Stimulated activated naive CD4-positive, alpha-beta T cell (primary cell): ENCODE measurements at places on chromosomes 2 and 18.

GRCh38 chr2:54480025-54480424 lies 23.9 kb downstream of the SPTBN1 start:
- DNase-seq = no peak

GRCh38 chr2:104755026-104755878 lies 98.7 kb upstream of the POU3F3 start:
- no peak for DNase-seq

GRCh38 chr2:161484061-161484460 lies 68.0 kb downstream of the TBR1 start:
- DNase-seq = no peak

GRCh38 chr2:215161301-215161829 lies 22.9 kb upstream of the ABCA12 start:
- DNase-seq = no peak

- DNase-seq = no peak
Measured at GRCh38 chr18:48721312-48721711, 182.5 kb downstream of the CTIF start.

DNA sequence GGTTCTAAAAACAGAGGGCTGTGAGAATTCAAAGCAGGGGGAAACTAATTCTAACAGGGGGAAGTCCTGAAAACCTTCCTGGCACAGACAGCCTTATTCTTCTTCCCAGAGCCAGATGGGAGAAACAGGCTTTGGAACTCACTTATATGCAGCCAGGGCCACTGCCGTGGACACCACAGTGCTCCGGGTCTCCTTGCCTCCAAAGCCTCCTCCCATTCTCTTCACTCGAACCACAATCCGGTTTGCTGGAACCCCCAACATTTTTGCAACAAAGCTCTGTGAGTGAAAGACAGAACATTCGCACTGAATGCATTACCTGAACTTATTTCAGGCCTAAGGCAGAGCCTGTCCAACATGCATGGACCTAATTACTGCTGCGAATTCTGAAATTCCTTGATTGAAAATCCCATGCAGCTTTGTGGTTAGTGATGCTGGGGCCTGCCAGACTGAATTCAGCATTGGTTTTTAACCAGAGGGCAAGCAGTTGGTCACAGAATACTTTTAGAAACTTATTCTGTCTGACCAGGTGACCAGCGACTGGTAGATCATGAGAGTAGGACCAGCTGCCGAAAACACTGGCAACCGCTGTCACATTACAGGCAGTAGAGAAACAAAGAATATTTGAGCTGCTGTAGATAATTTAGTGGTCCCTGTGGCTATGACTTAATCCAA lies 48.6 kb downstream of the XDH start:
- no peak for DNase-seq

DNA sequence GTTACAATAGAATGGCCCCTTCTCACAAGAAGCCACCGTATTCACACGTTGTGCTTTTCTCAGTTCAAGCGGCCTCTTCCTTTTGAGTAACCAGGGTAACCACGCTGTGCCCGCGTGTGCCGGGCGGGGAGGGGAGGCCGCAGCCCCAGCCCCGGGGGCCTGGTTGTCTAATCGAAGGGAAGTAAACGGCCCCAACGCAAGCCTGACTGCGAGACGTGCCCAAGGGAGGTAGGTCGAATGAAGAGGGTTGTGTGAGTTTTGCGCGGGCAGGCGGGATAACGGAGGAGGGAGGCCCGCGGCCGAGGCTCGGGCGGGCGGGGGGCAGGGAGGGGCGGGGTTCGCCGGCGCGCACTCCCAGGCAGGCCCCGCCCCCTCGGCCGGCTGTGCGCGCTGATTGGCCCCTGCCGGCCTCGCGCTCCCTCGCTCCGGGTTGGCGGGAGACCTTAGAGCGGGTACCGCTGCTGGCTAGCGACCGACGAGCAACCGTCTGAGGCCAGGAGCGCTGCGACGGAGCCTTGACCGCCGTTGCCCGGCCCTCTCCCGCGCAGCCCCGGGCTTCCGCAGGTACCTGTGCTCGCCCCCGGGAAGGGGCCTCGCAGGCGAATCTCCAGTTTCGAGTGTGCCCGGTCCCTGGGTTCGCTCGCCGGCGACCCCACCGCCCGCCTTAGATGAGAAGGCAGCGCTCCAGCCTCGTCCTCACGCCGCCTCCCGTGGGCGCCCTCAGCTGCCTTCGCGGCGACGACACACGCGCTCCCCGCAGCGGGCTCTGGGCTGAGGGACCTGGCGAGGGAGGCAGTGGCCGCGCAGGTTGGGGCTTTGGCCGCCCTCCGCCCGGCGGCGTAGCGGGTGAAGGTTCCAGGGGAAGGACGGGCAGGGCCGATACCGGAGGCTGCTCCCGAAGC lies at the start of gene SPDYA:
SPDYA (plus strand) TSS at position 451 of the 902 bp plus-strand sequence. CDS start 5,181 bp downstream, outside the sequence.
- DNase-seq = peak; percentile 85

GRCh38 chr18:50982802-50983179 lies 15.0 kb downstream of the ELAC1 start:
- DNase-seq = no peak

DNA sequence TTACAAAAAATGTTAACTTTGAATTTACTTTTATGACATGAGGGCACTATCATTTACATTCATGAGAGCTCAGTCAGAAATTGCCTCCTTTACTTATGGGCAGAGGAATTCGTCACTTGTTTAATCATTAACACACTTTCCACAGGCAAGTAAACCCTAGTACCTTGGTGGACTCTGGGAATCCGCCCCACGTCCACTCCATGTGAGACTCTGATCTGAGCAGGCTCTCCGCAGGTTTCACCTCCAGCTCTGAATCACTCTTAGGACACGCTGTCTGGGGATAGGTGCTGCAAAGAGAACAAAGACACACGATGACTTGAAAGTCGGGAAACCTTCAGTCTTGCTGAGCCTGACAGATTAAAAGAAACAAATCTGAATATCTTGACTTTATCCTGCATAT lies 73.6 kb downstream of the LPIN2 start:
- no peak for DNase-seq

DNA sequence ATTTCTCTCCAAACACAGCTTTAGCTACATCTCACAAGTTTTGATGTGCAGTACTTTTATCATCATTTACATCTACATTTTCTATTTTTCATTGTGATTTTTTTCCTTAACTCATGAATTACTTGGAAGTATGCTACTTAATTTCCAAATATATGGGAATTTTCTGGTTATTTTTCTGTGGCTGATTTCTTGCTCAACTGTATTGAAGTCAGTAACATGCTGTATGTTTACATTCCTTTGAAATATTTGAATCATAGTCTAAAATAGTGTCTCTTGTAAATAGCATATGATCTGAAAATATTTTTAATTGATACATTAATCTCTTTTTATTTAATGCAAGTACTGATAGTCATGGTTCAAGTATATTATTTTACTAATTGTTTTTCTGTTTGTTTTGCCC lies 26.0 kb upstream of the GALNT5 start:
- DNase-seq = no peak

DNA sequence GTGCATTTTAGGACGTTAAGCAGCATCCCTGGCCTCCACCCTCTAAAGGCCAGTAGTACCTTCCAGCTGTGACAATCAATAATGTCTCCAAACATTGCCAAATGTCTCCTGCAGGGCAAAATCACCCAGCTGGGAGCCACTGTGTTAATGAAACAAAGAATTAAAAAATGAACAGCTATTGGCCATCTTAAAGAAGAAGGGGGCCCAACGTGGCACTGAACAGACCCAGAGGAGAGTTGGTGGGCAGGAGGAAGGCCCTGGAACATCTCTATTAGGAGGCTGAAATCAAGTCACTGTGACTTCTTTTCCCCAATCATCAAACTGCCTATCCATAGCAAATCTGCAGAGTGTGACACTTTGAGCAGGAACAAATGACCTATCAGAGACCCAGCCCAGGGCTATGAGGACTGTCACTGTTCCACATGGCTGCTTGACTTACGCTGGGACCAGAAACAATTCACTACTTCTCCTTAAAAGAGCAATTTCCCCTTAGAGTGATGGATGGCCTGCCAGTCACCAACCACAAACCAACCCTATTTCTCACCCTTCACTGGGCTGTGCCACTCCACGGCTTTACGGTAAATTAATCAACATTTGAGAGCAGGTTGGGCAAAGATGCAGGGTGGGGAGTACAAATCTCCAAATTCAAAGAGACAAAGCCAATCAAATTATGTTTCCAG lies 35.2 kb upstream of the TEX51 start:
- no peak for DNase-seq

GRCh38 chr2:39228413-39229209 lies 15.2 kb downstream of the CDKL4 start:
- DNase-seq = peak; percentile 2

- no peak for DNase-seq
Measured at GRCh38 chr2:142130111-142131009, 456 bp downstream of the LRP1B start.

DNA sequence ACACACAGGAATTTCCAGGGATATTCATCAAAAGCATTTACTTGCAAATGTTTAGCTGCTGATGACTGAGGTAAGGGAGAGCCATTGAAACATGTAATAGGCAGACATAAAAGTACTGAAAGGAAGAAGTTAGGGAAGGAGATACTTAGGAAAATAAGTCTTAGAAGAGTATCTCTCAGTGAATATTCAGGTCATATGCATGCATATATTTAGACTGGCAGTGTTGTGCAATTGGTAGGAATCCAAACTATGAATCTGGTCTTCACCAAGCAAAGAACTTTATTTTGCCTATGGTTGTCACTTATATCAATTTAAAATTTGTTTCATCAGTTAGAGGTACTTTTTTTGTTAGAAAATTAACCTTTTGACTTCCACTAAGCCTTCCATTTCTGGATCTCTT lies 1490.7 kb downstream of the SUCLG1 start:
- DNase-seq = no peak

- DNase-seq = no peak
Measured at GRCh38 chr2:69065735-69066336, 52.9 kb downstream of the ANTXR1 start.

GRCh38 chr18:45837283-45838070 lies 12.0 kb downstream of the SIGLEC15 start:
- DNase-seq = peak; percentile 12

- no peak for DNase-seq
Measured at GRCh38 chr18:44680273-44681075, at the start of gene SETBP1. SETBP1 (plus strand) TSS chr18:44680888; CDS start chr18:44701347, 20,459 bp downstream.

DNA sequence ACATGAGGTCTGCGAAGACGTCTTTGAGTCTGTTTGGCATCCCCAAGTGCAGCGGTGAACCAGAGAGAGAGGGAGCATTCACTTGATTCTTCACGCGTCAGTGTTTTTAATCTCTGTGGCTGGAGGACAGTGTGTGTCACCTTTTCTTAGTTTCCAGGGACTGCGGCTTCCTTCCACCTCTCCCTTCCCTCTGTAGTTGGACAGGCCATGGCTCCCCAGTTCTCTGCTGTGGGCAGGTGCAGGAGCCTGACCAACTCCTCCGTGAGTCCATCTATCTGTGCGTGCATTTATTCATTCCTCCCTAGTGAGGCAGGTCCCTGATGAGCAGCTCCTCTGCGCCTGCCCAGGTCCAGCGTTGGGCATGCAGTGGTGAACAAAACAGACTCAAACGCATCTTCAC lies 42.9 kb downstream of the AGAP1 start:
- no peak for DNase-seq

DNA sequence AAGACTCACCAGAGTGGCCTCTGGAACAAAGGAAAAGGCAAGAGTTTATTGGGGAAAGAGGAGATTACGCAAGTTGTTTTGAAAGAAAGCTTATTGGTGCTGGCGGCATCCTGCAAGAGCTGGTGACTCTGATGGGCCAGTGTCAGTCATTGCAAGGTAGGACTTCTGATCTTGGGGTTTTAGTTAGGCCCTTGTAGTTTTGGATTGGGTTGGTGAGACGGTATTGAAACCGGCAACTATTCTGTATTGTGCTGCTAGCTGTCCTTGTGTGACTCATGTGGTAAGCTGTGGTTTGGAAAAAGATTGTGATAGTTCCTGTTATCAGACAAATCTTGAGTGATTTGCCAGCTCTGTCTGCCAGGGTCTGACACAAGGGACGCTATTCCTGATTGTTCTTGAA lies 159.1 kb upstream of the PIEZO2 start:
- DNase-seq = no peak

DNA sequence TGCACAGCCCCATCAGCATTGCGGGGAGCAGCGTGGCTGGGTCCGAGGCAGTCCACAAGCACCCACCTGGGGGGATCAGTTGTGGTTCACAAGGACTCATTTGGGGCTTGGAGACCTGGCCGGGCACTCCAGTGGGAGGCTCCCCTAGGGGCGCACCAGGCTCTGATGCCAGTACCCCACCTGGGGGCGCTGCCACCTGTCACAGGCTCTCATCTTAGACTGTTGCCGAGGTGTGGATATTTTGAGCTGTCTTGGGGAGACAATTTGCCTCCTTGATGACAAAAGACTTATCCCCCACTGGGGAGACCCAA lies 3.0 kb downstream of the ADRA2B start:
- no peak for DNase-seq

GRCh38 chr18:31684279-31685096 lies at the start of gene B4GALT6:
B4GALT6 (minus strand) TSS chr18:31684581; CDS start chr18:31684426, 155 bp downstream.
- DNase-seq = no peak

DNA sequence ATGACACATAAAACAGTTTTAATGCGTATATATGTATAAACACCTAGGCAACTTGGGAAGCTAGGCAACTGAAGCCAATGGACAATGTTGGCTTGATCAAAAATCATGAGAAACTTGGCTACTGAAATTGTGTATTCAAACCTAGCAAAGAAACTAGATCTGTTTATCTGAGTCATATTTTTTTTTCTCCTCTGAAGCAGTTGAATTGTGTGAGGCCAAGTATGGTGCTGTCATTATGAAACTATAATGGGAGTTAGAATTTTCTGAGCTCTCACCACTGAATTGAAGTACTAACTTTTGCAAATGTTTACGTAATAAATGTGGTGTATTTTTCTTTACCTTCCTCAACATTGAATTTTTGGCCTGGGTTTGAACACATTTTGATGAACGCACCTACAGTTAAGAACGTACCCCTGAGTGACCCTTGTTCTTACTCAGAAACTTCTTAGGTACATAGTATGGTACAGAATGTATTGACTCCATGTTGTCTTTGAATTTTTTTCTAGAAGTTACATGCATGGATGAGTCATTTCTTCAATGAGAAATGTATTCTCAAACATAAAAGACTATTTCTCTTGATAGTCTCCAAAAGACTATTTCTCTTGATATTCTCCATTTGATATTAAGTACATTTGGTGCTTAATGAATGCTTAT lies 23.8 kb downstream of the CD28 start:
- DNase-seq = no peak

DNA sequence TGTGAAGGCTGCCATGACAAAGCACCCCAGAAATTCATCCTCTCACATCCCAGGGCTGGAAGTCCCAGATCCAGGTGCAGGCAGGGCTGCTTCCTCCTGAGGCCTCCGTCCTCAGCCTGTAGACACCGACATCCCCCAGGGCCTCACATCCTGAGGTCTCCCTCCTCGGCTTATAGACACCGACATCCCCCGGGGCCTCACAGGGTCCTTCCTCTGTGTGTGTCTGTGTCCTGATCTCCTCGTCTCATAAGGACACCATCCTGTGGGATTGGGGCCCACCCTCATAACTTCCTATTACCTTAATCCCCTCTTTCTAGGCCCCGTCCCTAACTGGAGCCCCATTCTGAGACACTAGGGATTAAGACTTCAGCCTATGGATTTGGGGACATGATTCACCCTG lies 92.0 kb upstream of the SNTG2 start:
- no peak for DNase-seq

DNA sequence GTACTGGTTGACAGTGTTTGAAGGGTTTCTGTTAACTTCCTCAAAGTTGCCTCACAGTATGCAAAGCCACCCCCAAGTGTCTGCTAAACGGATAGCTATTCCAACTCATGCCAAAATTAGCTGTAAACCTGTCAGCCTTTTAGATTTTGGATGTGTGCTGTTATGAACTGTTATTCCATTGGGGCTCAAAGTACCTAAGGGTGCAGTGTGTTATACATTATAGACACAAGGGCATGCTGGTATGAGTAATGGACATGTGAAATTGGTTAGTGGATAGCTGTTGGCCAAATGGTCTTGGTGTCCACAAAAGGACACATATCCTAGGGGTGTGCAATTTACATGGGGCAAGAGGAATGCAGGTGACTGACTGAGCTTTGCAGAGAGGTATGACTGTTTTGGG lies 33.7 kb upstream of the CCBE1 start:
- DNase-seq = no peak
